ENCODE measurements at places on chromosomes 2 and 18.

DNA sequence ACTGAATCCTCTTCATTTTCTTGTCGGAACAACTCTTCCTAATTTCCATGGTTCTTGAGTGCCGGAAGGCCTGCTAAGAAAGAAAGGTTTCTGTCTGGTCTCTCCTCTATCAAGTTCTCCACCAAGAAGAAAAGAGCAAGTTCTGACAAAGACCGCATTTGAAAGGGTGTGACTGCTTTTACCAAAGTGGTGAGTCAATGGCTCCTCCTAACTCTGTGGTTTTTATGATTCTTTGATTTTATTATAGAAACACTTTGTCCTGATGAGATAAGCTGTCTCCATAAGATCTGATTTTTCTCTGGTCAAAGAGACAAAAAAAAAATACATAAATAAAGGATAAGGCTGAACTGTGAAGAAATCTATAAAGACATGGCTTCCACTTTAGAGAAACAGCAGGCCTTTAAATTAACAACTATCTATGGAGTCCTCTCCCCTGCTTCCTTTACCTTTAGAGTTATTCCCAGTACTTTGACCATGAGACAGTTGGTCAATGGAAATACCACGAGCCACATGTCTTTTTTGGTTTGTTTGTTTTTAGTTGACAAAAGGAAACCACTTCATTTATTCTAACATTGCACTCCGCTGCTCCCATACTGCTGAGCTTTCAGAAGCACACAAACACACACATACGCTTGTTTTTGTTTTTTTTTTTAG, 67.7 kb downstream of the REL start:
- DNase-seq = no peak

- no peak for DNase-seq
Measured at GRCh38 chr2:97617911-97618310, 28.0 kb upstream of the COX5B start.

- no peak for DNase-seq
Measured at GRCh38 chr18:23810396-23810795, 121.1 kb downstream of the LAMA3 start.

- DNase-seq = peak; percentile 3
Measured at GRCh38 chr2:8488001-8488738, 193.7 kb upstream of the ID2 start.

GRCh38 chr2:68371581-68371980, 6.5 kb downstream of the PLEK start:
- DNase-seq = no peak

DNA sequence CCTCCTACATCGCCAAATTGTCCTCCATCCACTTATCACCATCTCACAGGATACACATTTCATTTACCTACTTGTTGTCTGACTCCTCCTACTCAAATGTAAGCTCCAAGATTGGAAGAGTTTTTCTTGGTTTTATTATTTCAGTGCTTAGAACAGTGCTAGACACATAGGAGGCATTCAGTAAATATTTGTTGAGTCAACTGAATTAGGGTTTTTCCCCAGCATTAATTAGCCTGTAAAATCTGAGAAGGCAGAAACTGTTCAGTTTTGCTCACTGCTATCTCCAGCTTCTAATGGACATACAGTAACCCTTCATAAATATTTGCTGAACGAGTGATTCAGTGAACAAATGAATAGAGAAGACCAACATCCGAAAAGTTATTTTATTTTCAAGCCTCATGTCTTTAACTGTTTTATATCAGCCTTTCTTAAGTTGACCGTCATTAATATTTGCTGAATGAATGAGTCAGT, 800 bp downstream of the TTC21B start:
- peak; percentile 42 for DNase-seq

Measured in cerebellar cortex (tissue), 1 donor.